ENCODE measurements at places on chromosomes 2 and 18.

GRCh38 chr2:231047923-231048915 lies 8.4 kb upstream of the PSMD1 start:
- no peak for DNase-seq

DNA sequence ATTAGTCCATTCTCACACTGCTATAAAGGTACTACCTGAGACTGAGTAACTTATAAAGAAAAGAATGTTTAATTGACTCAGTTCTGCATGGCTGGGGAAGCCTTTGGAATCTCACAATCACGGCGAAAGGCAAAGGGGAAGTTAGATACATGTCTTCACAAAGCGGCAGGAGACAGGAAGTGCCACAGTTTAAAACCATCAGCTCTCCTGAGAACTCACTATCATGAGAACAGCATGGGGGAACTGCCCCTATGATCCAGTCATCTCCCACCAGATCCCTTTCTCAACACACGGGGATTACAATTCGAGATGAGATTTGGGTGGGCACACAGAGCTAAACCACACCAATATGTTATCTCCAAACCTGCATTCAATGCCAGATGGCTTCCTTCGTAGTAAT lies 716.1 kb downstream of the DCC start:
- DNase-seq, result no peak

DNA sequence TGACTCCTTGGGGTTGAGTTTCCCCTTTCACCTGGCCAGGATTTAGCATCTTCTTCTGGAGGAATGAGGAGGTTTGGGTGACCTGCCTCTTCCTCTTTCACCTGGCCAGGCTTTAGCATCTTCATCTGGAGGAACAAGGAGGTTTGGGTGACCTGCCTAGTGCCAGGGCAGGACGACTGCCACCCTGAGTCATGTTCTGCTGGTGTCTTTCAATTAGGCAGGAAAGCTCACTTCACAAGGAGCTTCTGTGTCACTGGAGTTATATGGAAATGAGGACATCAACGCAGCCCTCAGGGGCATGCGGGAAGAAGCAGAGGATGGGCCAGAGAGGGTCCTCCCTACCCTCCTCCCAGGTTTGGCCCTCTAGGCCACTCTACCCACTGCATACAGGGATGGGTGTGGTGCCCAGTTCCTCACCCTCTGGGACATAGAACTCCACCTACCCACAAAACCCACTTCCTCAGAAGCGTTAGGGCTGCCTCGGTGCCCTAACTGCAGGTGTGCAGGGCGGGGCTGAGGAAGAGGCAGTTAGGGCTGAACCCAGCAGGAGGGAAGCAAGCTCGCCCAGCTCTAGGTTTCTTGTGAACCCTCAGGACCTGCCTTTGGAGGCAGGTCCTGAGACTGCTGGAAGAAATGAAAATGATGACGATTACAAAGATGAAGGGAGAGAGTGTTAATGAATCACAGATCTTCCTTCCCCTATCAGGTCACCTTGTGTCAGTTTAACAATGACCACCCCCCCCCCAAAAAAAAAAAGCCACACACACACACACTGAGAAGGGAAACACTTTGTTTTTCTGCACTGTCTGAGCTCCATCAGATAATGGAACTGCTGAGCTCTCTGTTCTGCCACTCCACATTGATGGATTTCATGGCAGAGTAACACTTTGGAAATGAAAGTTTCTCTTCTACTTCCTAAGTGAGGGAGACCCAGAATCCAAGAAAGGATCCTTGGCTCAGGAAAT lies 71.0 kb downstream of the ARL4C start:
- peak; percentile 64 for DNase-seq

GRCh38 chr2:29247336-29247914 lies 132.2 kb downstream of the CLIP4 start:
- no peak for DNase-seq

DNA sequence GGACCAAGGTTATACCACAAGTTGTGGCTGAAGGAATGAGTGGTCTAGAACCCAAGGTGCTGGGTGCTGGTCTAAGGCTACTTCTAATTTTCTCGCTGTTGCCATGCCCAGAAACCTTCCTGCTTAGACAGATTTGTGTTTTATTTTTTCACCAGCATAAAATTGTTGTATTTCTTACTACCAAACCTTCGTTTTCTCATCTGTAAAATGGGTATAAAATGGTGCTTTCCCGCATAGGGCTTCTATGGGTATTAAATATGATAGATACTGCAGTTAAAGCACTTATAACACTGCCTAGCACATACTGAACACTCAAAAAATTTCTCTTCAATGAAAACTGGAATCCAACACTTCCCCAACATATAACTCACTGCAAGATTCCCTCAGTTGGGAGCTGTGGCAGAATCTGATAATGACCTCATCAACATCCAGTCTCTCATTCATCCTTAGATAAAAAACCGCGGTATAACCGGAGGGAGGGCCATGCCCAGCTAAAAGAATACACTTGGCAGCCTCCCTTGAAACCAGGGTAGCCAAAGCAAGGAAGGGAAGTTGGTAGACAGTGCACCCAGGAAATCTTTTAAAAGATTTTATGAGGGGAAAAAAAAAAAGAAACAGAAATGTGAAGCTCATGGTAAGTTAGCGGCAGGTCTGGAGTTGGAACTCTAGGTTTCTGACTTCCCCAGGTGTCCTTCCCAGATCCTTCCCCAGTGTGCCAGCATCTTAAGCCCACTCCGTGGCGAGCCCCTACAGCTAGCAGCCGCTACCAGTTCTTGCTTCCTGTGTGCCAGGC lies 1.2 kb downstream of the NEMP2 start:
- peak; percentile 53 for DNase-seq

GRCh38 chr2:48026865-48027264 lies 120.6 kb upstream of the FBXO11 start:
- no peak for DNase-seq

- no peak for DNase-seq
Measured at GRCh38 chr2:230471074-230471473, 55.1 kb downstream of the SP100 start.

DNA sequence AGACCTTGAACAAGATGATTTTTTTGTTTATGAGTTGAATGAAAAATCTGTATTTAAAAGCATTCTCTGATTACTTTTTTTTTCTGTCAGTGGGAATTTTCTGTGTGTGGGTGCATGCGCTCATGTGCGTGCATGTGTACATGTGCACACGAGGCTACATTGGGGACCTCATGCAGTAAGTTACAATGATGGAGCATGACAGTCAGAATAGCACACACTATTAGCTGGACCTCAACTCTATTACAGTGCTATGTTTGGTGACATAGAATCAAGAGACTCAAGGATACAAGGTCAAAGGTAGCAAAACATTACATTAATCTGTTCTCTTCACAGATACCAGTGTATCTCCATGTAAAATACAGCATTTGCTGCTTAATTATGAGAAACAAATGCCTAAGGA lies 276.8 kb upstream of the FIGN start:
- DNase-seq, result no peak

GRCh38 chr2:109257653-109258052 lies 128.6 kb downstream of the SH3RF3 start:
- DNase-seq, result no peak

DNA sequence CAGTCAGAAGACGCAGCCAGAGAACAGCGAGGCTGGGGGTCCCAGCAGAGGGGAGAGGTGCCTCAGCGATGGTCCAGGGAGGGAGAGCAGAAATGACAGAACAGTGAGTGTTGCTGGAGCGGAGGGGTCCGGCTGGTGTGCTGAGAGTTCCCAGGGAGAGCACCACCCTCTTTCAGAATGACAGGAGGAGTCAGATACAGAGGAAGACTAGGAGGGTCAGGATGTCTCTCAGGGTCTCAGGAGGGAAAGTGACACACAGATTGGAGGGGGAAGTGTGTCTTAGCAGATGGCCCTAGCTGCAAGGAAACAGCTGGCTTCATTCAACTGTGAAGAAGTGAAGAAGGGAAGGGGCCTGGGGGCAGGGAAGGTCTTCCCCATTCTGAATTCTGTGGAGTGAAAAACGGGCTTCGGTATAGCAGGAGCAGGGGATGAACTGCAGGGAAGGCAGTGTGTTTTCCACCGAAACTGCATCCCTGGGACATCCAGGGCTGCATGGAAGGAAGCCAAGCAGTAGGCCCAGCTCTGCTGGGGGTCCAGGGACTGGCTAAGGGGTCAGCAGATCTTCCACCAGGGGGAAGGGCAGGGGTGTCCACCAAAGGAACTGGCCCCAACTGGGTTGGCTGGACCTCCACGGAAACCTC lies 90.0 kb upstream of the OTOS start:
- DNase-seq, result no peak

GRCh38 chr2:31014516-31014915 lies 123.7 kb downstream of the GALNT14 start:
- no peak for DNase-seq

- DNase-seq, result no peak
Measured at GRCh38 chr2:159098921-159099411, 130.5 kb downstream of the TANC1 start.

DNA sequence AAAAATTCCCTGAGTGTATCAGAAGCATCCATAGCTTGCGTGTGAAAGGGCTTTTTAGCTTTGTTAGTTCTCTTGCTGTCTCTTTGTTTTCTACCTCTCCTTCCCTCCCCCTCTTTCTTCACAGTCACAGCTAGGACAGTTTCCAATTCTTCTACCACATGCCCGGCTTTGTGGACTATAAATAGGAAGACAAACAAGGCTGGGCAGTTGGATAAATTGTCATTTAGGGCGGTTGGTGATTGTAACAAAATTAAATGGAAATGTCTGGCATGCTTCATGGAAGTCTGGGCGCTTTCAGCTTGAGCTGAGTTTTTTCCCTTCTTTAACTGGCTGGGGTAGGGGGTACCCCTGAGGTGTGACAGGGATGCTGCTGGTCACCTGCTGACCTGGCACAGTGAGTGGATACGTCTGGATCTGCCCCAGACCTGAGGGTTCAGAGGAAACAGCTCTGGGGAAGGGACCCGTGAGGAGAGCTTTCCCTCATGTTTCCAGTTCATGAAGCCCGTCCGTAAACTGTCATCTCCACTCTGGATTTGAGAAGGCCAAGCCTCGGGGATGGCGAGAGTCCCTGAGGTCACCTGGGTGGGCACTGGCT lies 29.0 kb upstream of the GIGYF2 start:
- DNase-seq, result no peak
